Central memory CD4-positive, alpha-beta T cell (primary cell): ENCODE measurements at places on chromosomes 5 and 9.

- DNase-seq, result no peak
Observed at GRCh38 chr5:56801256-56801655, 14.1 kb upstream of the MAP3K1 start.

- no peak for DNase-seq
Observed at GRCh38 chr9:101738566-101739183, at the start of gene GRIN3A. Gene GRIN3A, minus strand, starts transcription at chr9:101738647. Its CDS starts 668 bp downstream, at chr9:101737979.

DNA sequence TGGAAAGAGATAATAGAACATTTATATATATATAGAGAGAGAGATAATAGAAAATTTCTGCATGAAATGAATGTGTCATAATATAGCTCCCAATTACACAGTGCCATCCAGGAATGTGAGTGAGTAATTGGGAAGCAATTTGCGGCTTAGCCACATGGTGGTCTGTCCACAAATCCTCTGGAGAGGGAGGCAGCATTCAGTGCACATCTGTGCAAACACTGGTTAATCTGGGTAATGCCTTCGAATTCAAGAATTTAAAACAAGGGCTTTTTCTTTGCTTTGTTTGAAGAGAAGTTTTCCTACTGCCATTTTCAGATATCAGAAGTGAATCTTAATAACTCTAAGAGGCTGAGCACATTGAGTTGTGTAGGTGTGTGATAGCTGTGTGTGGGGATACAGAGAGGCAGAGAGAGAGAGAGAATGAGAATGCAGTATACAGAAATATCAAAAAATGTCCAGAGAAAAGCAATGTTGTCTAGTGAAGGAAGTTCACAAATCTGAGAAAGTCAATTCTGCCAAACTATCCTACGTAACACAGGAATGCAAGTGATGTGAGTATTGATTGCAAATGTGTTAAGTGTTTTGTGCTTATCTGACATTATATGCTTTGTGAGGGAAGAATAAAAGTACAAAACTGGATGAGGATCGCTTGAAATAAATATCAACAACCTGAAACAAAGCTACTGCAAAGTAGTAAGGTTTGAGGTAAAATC is 134.6 kb downstream of the EDIL3 start:
- DNase-seq, result no peak

GRCh38 chr9:93207860-93208734 is 24.2 kb downstream of the WNK2 start:
- DNase-seq, result no peak

- no peak for DNase-seq
Observed at GRCh38 chr9:21432672-21433425, 7.4 kb upstream of the IFNA1 start.

DNA sequence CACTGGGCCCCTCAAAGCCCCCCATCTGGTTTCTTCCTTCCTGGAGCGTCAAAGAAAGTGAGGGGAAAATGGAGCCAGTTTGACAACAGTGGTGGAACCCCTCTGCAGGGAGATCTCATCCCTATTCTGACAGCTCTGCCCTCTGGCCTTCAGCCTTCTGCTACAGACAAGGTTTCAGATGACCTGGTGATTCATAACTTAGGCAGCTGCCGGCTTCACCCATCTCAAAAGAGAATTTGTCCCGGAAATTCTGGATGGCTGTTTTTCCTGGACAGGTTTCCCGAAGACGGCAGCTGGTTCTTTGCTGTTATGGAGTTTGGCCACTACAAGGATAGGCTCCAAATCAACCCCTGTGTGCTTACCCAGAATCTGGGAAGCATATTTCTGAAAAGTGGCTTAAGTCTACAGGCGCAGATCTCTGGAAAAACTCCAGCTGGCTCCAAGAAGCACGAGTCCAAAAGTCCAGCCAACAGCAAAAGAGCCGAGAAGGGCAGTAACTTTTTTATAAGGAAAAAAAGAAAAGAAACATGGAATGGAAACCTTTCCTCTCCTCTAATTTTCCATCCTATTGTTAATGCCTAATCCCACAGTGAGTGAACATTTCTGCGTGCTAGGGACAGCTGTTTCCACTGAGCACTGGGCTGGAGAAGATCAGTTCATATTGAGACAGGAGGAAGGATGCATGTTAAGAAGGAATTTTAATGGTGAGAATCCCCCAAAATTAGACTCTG is 54.5 kb downstream of the ZNF366 start:
- DNase-seq, result no peak
